ENCODE measurements at places on chromosomes 1 and 21.

DNA sequence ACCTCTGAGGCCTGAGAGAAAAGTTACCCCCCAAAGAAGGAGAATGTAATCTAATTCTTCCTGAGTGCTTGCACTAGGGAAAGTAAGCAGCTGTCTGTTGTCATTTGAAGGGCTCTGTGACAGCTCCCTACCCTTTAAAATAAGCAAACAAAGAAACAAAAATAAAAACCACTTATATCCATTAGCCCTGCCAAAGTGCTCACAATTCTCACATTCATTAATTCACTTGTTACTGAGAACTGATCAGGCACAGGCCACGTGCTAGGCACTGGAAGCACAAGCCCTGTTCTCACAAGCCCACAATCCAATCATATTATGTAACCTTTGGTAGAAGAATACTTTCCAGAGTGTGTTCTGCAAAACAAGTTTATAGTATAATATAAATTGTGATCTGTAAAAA, 199.4 kb downstream of the ZC3H11B start:
- no peak for DNase-seq

- DNase-seq: no peak
Measured at GRCh38 chr1:53270107-53270506, 31.8 kb upstream of the MAGOH start.

- no peak for DNase-seq
Measured at GRCh38 chr1:15354580-15354965, 55.1 kb upstream of the EFHD2 start.

- peak; percentile 72 for DNase-seq
Measured at GRCh38 chr1:19007491-19008441, 51.3 kb upstream of the IFFO2 start.

- no peak for DNase-seq
Measured at GRCh38 chr1:64363111-64363510, 106.8 kb upstream of the CACHD1 start.

DNA sequence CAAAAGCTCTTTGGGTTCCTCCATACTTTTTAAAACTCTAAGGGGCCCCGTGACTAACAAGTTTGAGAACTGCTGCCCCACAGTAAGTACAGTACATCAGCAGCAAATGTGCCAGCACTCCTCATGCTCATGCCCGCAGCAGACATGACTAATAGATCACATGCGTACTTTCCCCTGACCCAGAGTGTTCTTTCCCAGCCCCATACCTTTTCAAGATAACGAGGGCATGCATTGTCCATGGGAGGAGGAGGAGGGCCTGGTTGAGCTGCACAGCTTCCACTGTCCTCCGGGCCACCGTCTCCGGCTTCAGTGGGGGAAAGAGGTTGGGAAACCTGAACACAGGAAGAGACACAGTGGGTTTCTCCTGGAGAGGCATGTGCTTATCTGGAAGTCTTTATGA, 45.5 kb downstream of the DHRS3 start:
- DNase-seq: no peak

DNA sequence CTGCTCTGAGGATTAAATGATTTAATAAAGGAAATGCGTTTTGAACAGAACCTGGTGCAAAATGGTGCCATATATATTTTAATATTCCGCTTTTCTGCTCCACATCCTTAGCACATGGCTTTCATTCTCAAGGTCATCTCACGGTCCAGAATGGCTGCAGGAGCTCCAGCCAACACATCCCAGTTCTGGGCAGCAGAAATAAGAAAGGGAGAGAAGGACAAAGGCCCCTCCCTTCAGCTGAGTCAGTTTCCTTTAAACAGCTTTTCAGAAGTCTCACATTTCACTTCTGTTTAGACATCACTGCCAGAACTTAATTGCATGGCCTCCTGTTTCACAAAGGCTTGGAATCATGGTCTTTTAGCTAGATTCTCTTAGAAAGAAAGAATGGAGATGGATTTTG, 75.2 kb upstream of the LRRN2 start:
- no peak for DNase-seq

- DNase-seq: no peak
Measured at GRCh38 chr1:54111624-54112023, 41.2 kb downstream of the CDCP2 start.

DNA sequence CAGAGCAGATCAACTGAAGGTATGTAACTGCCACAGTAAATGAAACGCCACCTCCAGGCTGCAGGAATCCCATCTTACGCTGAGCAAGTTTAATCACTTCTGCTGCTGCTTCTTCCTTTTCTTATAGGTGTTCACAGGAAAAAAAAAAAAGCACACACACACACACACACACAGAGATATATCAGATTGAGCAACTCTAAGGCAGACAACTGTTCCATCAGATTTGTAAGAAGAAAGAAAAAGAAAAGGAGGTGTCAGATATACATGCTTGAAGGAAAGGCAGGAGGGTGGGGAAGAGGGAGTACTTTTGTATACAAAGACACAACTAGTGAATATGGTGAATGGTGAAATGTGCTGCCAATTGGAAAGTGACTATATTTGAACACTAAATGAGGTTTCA, 28.6 kb downstream of the DSTYK start:
- no peak for DNase-seq

GRCh38 chr1:72954943-72955342, 672.6 kb upstream of the NEGR1 start:
- no peak for DNase-seq

GRCh38 chr1:195773931-195774330, 834.3 kb downstream of the KCNT2 start:
- DNase-seq: no peak

DNA sequence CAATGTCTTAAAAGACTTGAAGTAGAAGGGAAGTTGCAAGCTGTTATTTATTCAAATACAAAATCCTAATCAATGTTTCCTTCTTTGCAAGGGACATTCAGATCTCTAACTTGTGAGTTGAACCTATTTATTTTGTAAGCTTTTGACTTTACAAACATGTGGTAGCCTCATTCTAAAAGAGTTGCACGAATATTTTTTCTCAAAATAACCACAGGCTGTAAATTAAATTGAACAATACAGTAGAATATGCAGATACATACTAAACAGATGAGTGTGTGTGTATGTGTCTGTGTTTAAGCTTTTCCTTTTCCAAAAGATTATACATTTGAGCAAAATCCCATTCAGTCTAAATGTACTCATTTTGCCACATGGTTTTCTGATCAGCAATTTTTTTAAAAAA, 4.8 kb upstream of the DYNLT5 start:
- DNase-seq: no peak

DNA sequence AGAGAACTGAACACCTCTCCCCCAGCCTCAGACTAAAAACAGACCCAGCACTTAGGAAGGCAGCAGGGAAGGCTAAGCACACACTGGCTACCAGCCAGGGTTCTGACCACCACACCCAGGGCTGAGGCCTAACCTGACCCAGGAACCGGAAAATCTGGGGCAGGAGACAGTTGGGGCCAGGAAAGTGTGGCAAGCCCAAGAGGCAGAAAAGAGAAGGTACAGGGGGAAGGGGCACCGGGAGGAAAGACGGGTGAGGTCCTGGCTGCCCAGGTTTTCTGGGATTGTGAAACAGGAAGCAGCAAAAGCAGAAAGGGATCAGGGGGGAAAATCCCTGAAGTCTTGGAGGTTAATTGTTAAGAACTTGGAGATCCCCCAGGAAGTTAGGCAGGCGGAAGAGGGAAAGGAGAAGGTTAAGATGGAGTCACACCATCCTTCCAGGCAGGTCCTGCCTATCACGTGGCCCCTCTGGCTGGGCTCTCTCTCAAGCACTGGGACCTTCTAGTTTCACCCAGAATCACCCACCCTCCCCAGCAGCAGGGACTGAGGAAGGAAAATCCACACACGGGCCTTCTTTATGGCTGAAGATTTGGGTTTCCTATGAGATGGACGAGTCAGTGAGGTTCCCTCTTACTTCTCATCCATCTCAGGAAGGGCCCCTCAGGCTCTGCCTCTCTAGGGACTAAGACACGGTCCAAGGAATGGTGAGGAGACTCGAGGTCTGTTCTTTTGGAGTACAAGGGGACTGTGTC, 2.6 kb downstream of the HDGF start:
- DNase-seq: peak; percentile 74

GRCh38 chr21:15222707-15223106, 157.9 kb upstream of the NRIP1 start:
- no peak for DNase-seq

GRCh38 chr1:7405844-7406500, 365.1 kb upstream of the VAMP3 start:
- DNase-seq: no peak

GRCh38 chr1:219670426-219671149, 57.7 kb upstream of the ZC3H11B start:
- no peak for DNase-seq

DNA sequence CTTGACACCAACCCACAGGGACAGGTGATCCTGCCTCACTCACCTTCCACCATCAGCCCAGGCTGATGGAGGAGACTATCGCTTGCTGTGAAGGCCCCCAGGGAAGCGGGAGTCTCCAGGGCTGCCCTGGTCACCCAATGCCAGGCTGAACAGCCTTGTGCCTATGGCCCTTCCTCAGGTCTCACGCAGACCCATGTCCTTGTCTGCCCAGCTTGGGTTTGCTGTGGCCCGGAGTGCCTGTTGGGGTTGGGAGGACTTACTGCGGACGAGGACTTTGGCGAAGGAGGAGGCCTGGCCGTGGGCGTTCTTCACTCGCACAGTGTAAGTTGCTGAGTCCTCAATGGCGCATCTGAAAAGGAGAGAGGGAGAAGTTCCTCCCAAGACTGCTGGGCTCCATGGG, 14.3 kb downstream of the MYOM3 start:
- DNase-seq: no peak

- DNase-seq: no peak
Measured at GRCh38 chr1:79376106-79376505, 369.6 kb upstream of the ADGRL4 start.

DNA sequence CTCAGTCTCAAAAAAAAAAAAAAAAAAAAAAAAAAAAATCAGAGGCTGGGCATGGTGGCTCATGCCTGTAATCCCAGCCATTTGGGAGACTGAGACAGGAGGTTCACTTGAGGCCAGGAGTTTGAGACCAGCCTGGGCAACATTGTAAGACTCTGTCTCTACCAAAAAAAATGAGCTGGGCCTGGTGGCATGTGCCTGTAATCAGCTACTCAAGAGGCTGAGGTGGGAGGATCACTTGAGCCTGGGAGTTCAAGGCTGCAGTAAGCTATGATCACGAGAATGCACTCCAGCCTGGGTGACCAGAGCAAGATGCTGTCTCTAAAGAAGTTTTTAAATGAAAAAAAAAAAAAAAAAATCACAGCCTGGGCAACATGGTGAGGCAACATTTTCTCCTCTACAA, 10.3 kb downstream of the SEMA4A start:
- no peak for DNase-seq

DNA sequence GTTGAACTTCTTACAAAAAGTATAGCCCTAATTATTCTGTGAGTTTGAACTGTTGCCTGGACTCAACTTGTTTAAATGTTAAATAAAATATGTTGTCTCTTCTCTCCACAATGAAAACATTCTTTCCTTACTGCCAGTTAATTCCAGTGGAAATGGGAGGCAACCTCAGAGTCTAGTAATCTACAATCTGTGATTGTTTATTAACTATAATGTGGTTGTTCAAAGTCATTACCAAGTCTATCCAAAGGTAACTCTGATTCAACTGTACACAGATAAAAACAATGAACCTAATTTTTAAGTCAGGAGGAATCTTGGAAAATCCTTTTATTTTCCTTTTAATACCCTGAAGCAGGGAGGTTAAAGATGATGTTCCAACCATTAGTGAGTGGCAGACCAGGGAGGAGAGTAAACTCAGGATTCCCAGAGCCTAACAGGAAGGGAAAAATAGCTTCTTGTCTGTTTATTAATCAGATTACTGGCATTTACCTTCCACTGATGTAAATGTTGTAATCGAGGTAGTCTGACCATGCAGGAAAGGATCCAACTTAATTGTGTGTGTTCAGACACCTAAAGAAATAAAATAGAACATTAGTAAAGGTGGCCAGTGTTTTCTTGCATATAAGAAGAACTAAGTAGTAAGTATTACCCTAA, 57.1 kb upstream of the TBX15 start:
- DNase-seq: peak; percentile 38

GRCh38 chr1:50936321-50936720, 23.7 kb downstream of the FAF1 start:
- no peak for DNase-seq

- no peak for DNase-seq
Measured at GRCh38 chr1:119787776-119788175, 19.1 kb upstream of the HMGCS2 start.

GRCh38 chr21:39568361-39568760, 44.4 kb upstream of the B3GALT5 start:
- DNase-seq: no peak

GRCh38 chr1:6427441-6428390, 3.1 kb downstream of the ESPN start:
- peak; percentile 43 for DNase-seq

GRCh38 chr1:194171596-194171995, 985.2 kb upstream of the B3GALT2 start:
- DNase-seq: no peak

- DNase-seq: peak; percentile 34
Measured at GRCh38 chr1:51636764-51637522, 20.1 kb downstream of the OSBPL9 start.

DNA sequence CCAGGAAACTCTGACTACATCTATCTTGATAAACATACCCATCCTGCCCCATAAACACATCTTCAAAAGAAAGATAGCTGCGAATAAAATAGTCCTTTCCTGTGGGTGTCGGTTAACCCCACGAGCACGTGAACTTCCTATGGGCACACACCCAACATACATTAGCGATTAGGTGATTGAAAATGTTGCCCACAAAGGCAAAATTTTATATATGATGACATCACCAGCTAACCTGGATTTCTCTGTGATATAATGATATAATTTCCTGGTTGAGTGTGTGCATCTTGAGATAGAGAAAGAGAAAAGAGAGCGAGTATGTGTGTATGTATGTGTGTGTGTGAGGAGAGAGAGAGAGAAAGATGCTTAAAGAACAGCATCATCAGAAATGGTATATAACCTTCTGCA, 296.1 kb downstream of the PTPRC start:
- no peak for DNase-seq

DNA sequence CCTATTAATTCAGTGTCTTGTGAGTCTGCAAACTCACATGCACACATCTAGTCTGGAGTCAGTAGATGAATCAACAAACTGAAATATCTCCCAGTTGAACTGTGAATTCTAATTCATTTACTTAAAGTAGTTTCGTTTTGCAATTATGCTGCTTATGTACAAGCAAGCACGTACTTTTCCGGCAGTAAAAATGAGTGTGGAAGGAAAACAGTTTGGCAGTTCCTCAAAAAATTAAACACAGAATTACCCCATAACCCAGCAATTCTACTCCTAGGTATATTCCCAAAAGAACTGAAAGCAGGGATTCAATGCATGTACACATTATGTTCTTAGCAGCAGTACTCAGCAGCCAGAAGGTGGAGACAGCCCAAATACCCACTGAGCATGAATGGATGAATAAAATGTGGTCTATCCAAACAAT, 49.3 kb downstream of the GNB1 start:
- DNase-seq: no peak
